Natural killer cell (primary cell): ENCODE measurements at places on chromosomes 11 and 22. TPM values are rescaled to one million over a fixed set of nuclear protein-coding genes. Genes with fewer than 3 reads are reported as not detected.
A peak's percentile ranks its signal among the peaks of the same experiment; 100 is the strongest.

Gene DMC1
- total RNA-seq = 0.31 TPM

DNA sequence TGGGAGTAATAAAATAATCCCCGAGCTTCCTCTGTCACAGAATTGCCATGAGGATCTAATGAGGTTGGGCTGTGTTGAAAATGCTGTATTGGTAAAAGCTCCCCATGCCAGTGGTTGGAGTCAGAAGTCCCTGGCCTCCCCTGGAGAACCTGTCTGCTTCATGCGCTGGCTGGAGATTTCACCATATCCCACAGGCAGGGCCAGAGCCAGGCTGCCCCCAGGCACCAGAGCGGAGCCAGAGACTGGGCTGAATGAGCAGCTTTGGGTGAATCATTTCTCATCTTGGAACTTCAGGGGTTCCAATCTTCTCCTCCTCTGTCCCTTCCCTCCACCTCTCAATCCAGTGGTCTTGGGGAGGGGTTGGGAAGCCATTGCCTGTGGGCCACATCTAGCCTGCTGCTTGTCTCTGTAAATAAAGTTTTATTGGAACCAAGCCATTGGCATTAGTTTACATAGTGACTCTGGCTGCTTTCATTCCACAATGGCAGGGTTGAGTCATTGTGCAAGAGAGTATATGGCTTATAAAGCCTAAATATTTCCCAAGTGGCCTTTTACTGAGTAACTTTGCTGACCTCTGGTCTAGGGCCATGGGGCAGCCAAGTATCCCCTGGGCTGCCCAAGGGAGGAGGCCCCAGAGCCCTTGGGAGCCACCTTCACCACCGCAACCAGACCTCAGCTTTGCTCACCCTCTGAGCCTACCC lies 35.2 kb downstream of the LRRC10B start:
- DNase-seq = no peak

GRCh38 chr11:77215106-77215505 lies 86.4 kb downstream of the GDPD4 start:
- DNase-seq = no peak

GRCh38 chr11:15640318-15640717 lies 525.6 kb downstream of the INSC start:
- no peak for DNase-seq

GRCh38 chr11:110438017-110438416 lies 8.3 kb downstream of the FDX1 start:
- no peak for DNase-seq

GRCh38 chr22:28670161-28670560 lies 9.5 kb downstream of the TTC28 start:
- no peak for DNase-seq

- DNase-seq = no peak
These were observed 94.8 kb upstream of the APOA1 start for GRCh38 chr11:116932181-116932580.

Gene KCNK7
- 11.2 TPM for total RNA-seq

DNA sequence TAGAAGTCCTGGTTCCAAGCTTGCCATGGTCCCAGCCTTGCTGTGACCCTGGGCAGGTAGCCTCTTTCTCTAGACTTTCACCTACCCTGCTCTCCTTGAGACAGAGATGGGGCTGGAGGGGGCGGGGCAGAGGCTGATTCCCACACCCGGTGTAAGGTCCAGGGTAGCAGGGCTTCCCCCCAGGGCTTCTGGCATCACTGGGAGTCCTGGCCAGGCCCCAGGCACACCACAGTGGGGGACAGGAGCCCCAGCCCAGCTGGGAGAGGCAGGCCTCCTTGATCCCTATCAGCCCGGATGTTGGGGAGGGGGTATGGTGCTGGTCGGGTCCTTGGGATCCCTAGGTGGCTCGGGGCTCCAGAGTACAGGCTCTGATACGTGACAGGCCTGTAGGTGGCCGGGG lies 1.7 kb upstream of the NUDT8 start:
- no peak for DNase-seq

- DNase-seq = no peak
These were observed 48.2 kb downstream of the HIRA start for GRCh38 chr22:19383292-19383691.

DNA sequence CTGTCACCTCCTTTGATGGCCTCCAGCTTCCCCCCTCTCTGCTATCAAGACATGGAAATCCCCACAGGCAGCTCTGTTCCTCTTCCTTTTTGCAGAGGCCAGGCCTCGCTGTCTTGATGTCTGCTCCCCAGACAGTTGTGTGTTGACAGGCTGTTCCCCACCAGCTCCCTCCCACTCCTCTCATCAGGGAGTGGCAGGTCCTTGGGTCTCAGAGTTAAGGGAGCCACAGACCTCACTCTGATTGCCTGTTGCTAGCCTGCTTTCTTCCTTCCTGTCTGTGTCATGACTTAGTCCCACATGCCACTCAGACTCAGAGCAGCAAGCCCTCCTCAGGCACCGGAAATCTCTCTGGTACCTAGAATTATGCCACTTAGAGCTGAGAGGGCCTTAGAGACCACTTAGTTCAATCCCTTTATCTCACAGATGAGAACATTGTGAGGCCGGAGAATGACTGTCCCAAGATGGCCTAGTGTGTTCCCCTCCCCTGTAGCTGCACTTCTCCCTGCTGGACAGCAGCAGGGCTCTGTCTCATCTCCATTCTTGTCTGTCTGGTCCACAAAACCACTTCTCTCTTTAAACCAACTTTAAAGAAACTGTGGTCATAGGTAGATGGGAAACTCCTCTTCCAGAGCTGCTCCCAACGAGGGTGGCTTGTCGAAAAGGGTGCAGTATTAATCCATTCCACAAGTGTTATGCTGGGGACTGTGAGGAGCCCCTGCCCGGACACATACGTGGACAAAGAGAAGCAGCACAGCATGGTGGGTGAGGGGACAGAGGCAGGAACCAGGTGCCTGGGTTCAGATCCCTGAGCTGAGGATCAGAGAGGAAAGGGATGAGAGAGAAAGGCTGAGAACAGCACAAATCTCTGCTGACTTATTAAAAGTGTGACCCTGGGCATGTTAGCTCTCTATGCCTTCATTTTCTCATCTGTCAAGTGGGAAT lies 4.2 kb downstream of the AMPD3 start:
- DNase-seq = peak; percentile 27

Gene USP35
- 8.1 TPM for total RNA-seq

- DNase-seq = no peak
These were observed at the start of gene SYT9 for GRCh38 chr11:7251836-7252682. Gene SYT9 (plus strand): TSS chr11:7251904. CDS start chr11:7252187, 283 bp downstream.

DNA sequence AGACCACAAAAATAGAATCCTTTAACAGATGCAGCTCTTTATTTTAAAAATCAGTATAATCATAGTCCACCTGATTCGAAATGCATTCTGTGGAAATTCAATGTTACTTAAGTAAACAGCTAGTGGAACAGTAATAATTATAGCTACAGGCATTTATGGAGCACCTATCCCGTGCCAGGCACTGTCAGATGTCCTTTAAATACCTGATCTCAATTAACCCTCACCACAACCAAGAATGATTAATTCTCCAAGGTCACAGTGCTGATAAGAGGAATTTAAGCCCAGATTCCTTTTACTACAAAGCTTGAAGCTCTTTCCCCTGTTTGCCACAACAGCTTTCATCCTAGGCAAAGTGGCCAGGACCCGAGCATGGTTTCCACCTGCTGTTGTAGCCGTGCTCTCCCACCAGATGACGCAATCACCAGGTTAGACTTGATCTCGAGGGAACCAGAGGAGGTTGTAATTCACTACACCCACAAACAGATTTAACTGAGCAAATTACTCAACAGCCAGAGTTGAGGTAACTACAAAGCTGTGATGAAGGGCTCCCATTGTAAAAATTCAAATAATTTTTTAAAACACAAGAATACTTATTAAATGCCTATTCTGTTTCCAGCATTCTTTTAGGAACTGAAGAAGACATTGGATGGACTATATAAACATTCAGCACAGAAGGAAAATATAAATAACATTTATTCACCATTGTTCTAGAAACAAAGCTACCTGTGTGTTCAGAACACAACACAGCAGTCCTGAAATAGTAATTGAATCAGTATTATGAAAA lies 10.3 kb downstream of the PRDM10 start:
- peak; percentile 70 for DNase-seq

Gene MYO7A
- 0.68 TPM for total RNA-seq

GRCh38 chr22:32103658-32104315 lies 55.3 kb downstream of the C22orf42 start:
- DNase-seq = peak; percentile 50

Gene CHRNA10
- 0.60 TPM for total RNA-seq

- no peak for DNase-seq
These were observed 137.8 kb downstream of the DBX1 start for GRCh38 chr11:20022363-20023081.

DNA sequence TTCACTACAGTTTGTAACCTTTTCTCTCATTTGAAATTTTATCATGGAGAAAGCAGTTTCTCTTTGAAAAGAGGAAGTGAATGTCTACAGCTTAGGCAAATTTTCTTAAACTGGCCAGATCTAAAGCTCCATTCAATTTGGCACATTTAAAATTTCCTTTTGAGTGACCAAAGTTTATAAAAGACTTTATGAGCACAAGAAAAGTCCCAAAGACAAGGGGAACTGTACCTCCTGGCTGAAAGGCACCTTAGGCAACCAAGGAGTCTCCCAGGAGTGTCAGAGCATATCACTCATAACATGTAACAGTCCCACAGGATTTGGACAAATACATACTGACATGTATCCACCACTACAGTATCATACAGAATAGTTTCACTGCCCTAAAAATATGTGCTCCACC lies 41.3 kb downstream of the NARS2 start:
- no peak for DNase-seq

- no peak for DNase-seq
These were observed 5.5 kb downstream of the GP1BB start for GRCh38 chr22:19728836-19729235.

GRCh38 chr11:107929611-107930200 lies 1.5 kb downstream of the RAB39A start:
- peak; percentile 10 for DNase-seq

- peak; percentile 57 for DNase-seq
These were observed 57.8 kb upstream of the PSMA1 start for GRCh38 chr11:14577835-14578529.

Gene NAP1L4
- 244 TPM for total RNA-seq

DNA sequence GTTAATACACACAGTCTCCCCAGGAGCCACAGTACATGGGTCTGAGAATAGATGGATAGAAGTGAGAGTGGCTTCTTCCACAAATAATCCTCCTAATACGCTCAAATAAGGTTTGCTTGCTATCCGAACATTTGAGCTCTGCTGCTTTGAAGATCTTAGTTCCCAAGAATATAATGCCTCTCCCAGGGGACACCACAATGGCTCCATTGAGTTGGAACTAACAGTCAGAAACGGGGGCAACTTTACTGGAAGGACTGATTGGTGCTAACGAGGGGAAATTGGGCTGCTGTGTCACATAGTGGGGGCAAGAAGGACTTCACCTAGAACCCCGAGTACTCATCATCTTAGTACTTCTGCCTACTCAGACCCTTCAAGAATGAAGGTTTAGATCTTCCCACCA lies 66.2 kb downstream of the IGLL5 start:
- DNase-seq = no peak

- no peak for DNase-seq
These were observed 98.9 kb upstream of the ISX start for GRCh38 chr22:34966980-34967565.

DNA sequence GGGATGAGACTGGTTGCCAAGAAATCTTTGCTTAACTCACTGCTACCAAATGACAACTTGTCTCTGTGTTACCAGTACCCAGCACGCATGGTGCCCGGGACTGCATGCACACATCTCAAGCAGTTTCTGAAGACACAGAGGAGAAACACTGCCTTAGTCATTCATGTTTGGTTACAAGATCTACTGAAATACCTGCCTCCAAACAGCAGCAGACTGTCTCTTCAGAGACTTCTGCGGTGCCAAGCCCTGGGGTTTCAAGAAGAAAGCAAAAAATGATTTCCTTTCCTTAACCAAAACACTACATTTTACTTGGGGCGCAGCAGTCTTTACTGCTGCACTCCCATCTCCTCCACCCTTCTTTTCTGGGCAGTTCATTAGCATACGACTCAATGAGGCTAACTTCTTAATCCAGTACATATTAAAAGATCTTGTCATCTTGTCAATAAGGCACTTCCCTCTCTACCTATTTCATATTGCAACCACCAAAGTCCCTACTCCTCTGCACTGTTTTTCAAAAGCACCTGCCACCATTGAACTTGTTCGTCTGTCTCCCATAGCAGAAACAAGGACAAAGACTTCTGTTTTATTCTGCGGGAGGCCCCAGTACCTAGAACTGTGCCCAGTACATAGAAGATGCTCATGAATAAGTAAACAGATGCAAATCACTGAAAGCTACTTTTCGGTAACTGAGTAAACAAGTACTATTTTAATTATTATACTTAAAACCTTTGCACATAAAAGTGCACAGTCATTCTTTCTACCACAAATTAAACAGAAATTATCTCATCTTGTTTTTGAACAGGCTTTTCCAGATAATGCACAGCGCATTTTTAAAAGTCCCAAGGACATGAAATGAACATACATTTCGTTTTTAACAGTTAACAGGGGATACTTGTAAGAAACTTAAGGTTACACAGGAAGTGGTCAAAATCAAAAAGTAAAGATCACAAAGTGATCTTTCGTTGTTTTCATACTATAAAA lies 4.0 kb downstream of the NAP1L4 start:
- no peak for DNase-seq

Gene APOBEC3F
- 30.1 TPM for total RNA-seq

DNA sequence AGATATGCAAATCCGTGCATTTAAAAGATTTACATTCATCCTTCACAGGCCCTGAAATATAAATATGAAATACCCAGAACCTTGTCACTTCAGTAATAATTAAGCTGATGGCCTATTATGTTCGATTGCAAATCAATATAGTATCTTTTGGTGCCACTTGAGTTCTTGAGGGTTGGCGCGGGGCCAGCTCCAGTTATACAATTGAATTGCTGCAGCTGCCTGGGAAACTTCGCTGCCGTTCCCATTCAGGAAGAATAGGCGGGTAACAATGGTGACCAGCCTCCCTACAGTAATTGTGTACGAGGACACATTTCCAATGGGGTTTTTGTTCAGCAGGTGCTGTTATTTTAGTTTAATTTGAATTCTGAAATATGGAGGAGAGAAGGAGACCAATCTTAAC lies 451.2 kb downstream of the INSC start:
- DNase-seq = no peak

DNA sequence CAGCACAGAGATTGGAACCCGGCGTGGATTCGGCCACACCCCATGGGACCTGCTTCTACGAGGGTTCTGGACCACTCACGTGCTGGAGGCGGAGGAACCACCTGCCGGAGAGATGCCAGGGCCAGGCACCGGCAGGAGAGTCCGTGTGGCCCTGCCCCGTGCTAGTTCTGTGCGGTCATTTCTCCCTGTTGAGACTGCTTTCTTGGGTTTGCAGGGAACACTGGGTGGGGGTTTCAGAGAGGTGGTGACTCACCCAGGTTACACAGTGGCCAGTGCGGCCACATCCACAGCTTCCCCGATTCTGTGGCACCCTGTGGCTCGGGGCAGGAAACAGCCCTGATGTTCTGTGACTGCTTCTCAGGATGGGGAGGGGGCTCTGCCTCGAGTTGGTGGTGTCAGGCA lies 3.6 kb upstream of the PHLDA2 start:
- peak; percentile 51 for DNase-seq

Gene ESAM
- total RNA-seq = 1.5 TPM

DNA sequence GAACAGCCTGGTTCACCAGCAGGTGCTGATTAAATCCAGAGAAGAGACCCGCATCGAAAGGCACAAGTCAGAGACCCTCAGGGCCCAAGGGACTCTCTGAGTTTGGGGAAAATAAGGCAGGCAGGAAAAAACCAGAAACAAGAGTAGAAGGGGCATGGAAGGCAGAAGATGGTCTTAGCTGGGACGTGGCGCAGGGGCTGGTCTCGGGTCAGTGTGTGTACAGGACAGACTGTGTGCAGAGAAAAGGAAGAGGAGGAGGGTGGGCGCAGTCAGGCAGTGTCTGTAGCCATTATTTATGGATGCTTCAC lies 31.3 kb downstream of the PPP2R1B start:
- no peak for DNase-seq
